ENCODE measurements at places on chromosomes 6 and 20.

DNA sequence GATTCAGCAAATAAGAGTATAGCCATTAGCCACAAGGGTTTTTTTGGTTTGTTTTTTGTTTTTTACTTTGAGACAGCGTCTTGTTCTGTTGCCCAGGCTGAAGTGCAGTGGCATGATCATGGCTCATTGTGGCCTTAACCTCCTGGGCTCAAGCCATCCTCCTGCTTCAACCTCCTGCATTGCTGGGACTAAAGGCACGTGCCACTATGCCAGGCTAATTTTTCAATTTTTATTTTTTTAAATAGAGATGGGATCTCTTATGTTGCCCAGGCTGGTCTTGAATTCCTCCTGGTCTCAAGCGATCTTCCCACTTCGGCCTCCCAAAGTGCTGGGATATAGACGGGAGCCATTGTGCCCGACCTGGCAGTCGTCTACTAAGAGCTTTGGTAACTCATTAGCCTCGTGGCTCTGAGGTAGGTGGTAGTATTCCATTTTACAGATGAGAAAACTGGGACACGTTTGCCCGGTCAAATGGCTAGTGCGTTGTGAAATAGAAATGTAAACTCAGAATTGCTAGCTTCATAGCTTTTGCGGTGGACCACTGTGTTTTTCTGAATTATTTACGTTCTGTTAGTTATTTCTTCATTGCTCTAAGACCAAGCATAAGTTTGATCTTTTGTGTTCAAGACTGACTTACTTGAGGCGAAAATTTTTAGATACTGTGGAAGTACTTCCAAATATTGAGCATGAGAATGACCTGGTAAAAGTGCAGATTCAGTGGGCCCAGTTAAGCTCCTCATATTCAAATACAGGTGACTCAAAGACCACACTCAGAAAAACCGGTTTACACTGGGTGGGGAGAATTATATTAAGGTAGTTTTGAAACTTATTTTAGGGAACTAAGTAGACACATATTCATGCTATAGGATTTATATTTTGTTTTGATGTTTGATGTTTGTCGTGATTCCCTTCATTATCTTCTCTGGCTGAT is 2.1 kb downstream of the PANK2 start:
- DNase-seq: no peak

DNA sequence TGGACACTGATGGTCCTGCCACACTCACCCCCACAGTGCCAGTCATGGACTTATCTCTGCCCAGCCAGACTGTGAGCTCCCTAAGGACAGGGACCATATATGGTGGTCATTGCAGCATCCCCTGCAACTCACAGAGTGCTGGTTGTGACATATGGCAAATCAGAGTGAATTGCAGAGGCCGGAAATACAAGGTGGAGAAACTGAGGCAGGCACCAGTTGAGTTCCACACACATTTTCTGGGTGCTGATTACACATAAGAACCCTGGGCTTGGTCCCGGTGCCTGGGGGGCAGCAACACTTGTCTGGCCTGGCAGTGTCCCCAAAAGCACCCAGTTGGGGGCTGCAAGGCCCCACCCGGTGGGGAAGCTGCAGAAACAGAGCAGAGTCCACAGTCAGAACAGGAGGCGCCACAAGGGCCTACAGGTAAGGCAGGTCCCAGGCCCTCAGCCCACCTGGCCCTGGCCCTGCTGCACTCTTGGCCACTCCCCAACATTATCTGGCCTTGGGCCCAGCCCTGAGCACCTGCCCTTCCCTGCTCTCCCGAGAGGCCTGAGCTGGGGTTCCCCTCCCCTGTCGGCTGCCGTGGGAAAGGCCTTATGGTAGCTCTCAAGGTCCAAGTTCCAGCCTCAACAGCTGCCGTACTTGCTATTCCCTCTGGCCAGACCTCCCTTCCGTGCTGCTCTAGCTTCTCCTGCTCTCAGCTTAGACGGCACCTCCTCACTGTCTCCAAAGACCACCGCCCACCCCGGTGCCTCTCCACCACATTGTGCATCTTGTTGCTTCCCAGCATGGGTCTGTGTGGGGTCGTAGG is 140.8 kb upstream of the PTPN1 start:
- no peak for DNase-seq

GRCh38 chr6:109424946-109425345 is 15.5 kb downstream of the PPIL6 start:
- no peak for DNase-seq

DNA sequence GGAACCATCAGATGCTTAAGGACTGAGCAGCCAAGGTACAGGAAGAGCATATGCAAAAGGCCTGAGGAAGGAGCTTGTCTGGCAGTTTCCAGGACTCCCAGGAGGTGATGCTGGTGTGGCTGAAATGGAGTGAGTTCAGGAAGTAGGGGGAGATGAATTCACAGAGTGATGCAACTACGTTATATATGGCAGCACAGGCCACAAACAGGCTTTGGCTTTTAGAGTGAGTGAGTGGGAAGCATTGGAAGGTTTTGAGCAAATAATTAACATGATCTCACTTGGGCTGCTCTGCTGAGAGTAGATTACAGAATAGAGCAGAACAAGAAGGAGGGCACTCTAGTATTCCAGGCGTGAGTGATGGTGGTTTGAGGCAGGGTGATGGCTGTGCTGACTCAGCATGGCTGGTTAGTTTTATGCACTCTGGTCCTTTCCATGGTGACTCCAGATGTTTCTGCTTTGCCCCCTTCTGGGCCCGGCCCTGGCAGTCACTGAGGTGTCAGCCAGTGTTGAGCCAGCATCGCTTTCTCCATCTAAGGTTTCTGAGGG is 6.5 kb downstream of the BTN2A2 start:
- no peak for DNase-seq

GRCh38 chr6:140437619-140438345 is 1063.3 kb upstream of the CITED2 start:
- DNase-seq: no peak

DNA sequence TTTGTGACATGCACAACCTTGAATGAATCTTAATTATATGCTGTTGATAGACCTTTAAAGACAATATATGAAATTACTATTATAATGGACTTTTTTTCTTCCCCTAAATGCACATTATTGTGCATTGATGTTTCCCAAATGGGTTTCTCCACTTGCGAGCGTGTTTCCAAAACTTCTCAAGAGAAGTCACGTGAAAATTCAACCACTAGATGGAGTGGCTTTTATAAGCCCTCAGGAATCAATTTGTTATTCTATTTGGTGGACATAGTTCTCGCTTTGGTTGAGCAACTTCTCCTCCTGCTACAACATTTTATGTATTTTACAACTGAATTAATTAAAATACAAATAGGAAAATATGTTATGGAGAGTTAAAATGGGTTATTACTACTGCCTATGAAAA is 9.0 kb downstream of the CNR1 start:
- DNase-seq: no peak

- DNase-seq: no peak
These were observed 104.8 kb upstream of the TRAF3IP2 start for GRCh38 chr6:111710439-111710838.

DNA sequence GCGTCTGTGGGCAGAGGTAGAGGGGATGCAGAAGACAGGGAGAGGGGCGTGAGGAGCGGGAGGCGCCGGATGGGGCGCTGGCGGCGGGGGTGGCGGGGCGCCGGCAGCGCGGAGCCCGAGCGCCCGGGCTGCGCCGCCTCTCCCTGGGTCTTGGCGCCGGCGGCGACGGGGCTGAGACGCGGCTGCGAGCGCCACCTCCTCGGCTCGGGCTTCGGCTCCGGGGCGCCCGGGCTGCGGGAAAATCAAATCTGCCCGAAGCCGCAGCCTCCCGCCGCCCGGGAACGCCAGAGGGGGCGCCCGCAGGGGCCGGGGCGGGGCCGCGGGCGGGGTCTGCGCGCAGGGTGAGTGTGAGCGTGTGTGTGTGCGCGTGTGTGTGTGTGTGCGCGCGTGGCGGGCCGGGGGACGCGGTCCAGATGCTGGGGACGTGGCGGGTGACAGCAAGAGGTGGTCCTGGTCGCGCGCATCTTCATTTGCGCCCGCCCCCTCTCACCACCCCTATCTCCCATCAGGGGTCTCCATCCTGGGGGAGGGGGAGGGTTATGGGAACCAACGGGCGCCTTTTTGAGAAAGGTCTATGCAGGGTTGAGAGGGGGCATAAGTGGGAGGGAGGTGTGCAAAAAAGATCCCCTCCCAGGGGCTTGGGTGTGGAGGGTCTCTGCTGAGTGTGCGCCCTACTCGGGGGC is 646 bp upstream of the CPNE5 start:
- no peak for DNase-seq

DNA sequence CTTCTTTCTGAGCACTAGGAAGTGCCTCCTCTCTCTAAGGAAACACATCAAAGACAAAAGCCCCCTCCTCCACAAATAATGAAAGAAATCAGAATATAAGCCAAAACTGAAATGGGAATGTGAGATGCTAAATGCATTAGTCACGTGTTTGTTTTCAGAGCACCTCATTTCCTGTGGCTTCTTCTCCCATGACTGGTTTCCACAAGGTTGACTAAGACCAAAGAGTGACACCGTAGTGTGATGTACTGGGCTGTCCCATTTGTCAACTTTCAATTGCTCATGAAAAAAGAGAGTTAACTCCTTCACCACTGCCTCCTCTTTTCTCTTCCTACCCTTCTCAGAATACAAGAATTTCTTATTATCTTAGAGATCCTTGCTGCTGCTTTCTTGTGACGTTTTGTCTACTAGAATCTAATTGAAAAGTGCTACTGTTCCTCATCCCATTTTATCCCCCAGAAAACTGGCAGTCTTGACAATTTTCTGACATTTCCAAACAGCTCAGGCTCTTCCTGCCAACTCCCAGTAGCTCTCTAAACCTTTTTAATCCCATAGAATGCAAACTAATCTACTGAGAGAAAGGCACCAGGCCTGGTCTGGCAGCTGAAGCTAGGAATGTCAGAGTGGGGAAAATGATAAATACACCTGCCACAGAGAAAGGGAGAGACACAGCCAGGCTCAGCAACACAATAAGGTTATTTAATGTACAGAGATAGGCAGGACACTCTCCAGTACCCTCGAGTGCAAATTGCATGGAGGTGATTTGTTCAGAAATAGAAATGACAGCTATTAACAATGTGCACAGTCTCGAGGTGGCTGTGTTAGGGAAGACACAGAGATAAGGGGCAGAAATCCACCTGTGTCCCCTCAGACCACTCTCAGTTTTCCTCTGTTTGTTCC is 671.7 kb upstream of the NRSN1 start:
- no peak for DNase-seq

DNA sequence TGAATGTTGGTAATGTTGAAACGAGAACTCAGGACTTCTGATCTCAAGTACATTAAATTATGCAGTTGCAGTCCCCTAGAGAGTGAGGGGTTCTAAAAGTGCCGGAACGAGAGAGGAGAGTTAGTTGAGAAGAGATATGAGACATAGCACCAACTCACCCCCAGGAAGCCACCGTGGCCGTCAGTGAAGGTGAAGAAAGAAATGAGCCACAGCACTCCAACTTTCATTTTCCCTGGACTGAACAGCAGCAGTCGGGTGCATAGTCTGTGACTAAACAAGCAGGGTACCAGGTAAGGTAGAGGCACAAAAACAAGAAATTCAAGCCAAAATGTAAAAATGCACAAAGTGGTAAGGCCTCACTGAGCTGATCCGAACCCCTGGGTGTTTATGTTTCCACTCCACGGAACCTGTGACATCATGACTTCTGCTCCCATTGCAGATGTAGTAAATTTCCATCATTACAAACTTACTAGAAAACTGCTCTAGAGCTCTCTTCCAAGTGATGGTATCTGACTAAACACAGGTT is 13.2 kb downstream of the ADGRF1 start:
- no peak for DNase-seq

- DNase-seq: no peak
These were observed 26.3 kb upstream of the TFAP2A start for GRCh38 chr6:10441004-10441654.

DNA sequence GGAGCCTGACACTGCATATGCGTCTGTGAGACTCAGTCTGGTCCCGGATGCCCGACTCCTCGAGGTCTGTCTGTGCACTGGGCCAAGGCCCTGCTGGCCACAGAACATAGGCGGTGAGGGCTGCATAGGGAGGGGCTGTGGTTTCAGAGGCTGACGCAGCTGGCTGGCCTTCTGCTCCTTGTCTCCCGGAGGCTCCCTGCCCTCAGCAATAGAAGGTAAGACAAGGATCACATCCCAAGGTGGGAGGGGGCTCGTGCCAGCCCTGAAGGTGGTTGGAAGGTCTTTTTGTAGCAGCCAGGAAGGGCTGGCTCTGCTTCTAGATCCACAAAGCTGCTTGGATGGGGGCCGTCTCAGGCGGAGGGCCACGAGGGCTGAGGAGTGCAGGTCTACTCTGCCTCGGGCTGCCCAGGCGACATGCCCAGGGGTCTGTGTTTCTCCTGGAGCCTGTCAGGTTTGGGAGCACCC is 239.8 kb upstream of the SULF2 start:
- no peak for DNase-seq

- no peak for DNase-seq
These were observed 125.1 kb downstream of the CDK19 start for GRCh38 chr6:110690106-110690654.

DNA sequence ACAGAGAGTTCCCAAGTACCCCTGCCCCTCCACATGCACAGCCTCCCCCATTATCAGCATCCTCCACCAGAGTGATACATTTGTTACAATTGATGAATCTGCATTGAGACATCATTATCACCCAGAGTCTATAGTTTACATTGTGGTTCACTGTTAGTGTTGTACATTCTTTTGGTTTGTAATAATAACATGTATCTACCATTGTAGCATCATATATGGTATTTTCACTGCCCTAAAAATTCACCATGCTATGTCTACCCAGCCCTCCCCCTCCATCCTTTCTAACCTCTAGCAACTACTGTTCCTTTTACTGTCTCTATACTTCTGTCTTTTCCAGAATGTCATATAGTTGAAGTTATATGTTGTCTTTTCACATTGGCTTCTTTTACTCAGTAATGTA is 273.9 kb upstream of the RNF217 start:
- DNase-seq: no peak

- DNase-seq: no peak
These were observed 115.1 kb downstream of the EYA2 start for GRCh38 chr20:47009784-47010183.

DNA sequence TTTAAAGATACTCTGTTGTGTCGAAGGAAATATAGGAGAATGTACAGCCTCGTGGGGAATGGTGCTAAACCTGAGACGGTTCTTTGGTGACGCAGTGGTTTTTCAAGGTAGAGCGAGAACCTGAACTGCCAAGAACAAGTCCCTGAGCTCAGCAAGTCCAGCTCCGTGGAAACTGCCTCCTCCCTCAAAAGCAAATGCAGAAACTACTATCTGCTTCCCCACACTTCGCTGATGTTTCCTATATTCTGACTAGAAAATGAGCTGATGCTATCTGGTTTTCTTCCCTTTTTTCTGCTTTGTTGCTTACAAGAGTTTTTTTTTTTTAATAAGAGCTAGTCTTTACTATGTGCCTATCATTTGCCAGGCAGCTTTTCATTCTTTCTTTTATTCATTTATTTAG is 85.3 kb upstream of the LY86 start:
- no peak for DNase-seq

- DNase-seq: no peak
These were observed 15.8 kb downstream of the TSPYL4 start for GRCh38 chr6:116238083-116238482.

DNA sequence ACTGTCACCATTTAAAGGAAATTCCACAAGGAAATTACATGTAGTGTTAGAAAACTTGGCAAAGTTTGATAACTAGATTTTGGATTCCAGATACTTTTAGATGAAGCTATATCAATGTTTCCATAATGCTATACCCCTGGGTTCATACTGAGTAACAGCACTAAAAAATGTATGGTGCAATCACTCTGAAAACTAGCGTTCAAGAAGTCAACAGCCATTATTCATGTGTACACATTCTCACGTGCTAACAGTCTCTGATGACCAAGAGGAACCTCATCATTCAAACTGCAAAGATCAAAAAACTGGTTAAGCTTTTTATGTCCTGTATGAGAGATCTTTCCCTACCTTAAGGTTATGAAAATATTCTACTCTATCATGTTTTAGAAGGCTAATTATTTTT is 197.6 kb downstream of the GMDS start:
- no peak for DNase-seq

GRCh38 chr20:32544893-32545840 is 40.0 kb downstream of the NOL4L start:
- no peak for DNase-seq

Measured in Karpas-422 (cell line).